NCI-H2227 treated with DMSO at 0.1 percent for 48 hours (cell line): ENCODE measurements at places on chromosomes 7 and 10.

DNA sequence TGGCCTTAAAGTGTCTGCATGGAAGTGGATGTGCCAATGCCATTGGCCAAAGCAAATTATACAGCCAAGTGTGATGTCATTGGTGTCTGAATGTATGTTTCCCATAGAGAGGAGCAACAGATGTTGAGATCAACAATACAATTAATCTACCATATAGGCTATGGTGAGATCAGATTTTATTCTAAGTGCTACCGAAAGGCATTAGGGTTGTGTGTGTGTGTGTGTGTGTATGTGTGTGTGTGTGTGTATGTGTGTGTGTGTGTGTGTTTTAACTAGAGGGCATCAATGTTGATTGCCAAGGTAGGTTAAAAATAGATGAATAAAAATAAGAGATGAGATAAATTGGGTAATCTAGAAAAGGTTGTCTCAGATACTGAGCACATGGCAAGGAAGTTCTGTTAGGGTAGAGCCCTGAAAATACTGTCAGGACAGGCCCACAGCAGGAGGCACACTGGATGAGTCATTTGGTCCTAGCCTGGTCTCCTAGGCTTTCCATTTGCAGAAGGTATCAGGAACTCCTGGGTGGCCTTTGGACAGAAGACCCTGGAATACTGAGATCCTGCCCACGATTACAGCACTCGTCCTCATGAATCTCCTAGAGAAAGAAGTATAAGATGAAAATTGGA lies 446.0 kb upstream of the PODXL start:
- no peak for DNase-seq

DNA sequence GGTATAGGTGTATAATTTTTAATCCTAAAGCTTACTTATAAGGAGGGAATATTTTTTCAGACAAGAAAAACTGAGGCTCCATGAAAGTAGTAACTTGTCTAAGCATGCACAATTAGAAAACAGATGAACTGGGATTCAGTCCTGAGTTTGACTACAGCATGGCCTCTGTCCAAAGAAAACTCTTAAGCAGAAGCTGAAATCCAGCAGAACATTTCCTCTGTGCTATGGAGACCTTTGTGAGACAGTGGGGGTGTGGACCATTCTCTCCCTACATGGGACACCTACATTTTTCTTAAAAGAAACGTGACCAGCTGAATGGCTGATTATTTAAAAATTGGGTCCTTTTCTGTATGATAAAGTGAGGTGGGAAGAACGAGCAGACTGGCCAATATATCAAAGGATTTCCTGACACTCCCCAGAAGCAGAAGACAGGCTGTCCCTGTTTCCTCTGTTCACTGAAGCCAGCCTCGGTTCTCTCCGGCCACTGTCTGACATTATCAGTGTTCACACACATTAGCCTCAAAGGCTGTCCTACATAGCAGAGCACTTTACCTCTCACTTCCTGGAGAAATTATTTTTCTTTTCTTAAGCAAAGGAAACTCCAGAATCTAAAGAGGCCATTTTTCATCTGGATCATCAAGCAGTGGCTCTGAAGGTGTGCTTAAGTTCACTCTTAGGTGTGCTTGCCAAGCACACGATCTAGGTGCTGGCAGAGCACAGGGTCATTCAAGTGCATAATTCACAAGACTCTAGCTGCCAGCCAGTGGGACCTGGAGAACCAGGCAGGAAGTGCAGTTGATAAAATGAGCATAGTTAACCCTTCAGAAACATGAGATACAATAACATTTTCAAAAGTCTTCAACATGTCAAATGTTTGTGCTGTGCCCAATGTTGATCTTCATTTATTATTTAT lies 40.4 kb upstream of the KIAA1217 start:
- no peak for DNase-seq

DNA sequence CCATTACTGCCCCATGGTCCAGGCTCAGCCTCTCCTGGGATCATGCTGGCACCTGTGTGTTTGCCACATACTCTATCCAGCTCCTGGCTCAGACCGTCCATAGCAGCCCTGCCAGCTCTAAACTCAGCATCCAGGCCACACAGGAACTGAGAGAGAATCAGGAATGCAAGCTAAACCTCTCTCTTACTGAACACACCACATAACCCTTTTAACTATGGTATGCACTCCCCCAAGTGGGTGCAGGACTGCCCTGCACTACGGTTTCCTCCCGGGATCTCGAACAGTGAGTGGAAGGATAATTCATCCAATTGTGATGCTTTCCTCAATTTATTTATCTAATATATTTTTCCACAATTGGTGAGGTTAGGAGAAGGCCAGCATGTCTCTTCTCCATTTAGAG lies 17.1 kb upstream of the ZNF800 start:
- DNase-seq = no peak

DNA sequence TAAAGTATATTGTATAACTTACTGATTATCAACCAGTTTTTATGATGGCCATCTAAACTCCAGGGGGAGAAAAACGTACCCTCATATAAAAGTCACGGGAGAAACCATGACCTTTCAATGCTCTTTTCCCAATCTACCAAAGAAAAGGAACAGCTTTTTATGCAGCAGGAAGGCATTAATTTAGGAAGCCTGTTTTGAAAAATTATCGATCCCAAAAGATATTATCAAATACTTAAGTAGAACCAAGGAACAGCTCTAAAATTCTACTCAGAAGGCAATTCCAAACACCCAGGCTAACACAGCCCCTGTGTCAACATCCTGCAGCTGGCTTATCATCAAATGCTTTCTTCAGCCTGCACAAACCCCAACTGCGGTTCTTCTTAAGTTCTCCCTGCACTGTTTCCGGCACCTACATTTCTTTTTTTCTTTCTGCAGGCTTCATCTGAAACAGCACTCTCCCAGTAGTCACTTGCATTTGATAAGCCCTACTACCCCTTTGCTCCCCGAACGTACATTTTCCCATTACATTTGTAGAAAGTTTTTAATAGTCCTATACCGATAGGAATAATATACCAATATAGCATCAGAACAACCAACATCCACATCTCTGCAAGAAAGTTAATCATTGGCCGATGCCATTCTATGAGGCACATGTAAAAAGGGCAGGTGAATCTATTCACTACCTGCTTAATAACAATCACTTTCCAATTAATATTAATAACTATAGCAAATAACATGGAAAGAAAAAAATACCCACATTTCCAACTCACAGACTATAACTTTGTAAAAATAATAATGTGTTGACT lies 47.9 kb downstream of the PIP4K2A start:
- no peak for DNase-seq

DNA sequence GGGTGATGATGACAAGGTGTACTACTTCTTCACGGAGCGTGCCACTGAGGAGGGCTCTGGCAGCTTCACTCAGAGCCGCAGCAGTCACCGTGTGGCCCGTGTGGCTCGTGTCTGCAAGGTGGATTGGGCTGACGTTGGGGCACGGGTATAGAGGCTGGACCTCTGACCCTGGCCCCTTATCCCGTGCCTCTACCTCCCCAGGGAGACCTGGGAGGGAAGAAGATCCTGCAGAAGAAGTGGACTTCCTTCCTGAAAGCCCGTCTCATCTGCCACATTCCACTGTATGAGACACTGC lies 8.4 kb downstream of the MRPL43 start:
- no peak for DNase-seq

GRCh38 chr10:62243647-62243997 lies 25.0 kb downstream of the RTKN2 start:
- no peak for DNase-seq

GRCh38 chr10:114271075-114271778 lies 32.2 kb downstream of the VWA2 start:
- DNase-seq = no peak

- no peak for DNase-seq
Measured at GRCh38 chr10:126696684-126697083, 26.2 kb upstream of the C10orf90 start.

GRCh38 chr10:120833222-120833928 lies 17.8 kb upstream of the WDR11 start:
- DNase-seq = peak; percentile 21

DNA sequence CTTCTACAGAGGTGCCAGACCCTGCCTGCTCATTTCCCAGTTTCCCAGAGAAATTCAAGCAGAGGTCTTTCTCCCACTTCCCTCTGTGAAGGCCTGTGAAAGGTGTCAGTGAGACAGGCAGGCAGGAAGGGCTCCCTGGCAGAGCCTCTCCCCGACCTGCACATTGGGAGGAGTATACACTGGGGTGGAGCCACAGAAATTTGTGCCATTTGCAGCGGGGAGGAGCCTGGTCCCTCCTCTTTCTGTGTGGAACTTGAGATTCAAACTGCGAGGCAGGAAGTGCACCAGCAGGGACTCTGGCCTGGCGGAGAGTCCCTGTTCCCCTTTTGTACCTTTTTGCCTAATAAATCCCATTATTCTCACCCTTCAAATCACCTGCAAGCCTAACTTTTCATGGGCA lies 54.6 kb upstream of the OPN4 start:
- DNase-seq = no peak

- DNase-seq = no peak
Measured at GRCh38 chr7:64667311-64667710, 1.4 kb downstream of the ZNF107 start.

DNA sequence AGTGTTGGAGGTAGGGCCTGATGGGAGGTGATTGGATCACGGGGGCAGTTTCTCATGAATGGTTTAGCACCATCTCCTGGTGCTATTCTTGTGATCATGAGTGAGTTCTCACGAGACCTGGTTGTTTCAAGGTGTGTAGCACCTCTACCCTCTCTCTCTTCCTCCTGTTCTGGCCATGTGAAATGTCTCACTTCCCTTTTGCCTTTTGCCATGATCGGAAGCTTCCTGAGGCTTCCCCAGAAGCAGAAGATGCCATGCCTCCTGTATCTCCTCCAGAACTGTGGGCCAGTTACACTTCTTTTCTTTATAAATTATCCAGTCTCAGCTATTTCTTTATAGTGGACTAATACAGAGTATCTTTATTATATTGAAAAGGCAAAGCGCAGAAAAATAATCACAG lies 90.1 kb downstream of the FAM171A1 start:
- DNase-seq = no peak

DNA sequence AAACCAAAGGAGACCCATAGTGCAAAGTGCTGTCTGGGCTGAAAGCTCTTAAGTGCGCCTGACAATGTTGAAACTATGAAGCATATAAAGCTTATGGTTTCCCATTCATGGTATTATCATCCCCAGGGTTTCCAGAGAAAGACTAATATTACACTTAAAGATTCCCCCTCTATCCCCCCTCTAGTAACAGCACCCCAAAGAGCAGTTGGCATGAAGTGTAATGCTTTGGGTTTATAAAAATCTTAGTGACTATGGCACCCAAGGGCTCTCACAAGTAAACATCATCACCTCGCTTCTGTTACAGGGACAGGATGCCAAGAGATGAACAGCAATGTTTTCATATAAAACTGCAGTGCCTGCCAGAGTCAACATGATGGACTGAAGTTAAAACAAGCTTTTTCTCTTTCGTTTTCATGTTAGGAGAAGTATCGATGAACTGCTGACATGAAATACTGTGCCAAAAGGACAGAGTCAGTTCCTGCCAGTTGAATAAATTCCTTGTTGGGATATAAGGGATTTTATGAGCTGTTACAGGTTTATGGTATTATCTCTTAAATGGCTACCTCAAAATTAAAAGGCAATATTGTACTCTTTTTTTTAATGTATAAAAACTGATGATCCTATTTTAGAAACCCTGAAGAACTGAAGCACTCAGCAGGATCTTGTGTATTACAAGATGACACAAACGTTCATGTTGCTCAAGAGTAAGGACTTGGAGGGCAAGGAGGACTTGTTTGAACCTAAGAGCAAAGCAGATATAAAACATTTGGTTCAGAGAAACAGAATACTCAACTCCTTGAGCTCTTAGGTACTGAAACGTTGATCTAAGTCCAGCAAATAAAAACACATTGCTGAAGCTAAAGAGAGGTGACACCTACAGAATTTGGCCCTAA lies 203.7 kb upstream of the IMMP2L start:
- DNase-seq = no peak

GRCh38 chr10:71444284-71445054 lies 47.7 kb downstream of the CDH23 start:
- no peak for DNase-seq

GRCh38 chr10:97975598-97975997 lies 54.8 kb downstream of the CRTAC1 start:
- no peak for DNase-seq

- DNase-seq = no peak
Measured at GRCh38 chr7:125878235-125878956, 948.8 kb upstream of the POT1 start.

DNA sequence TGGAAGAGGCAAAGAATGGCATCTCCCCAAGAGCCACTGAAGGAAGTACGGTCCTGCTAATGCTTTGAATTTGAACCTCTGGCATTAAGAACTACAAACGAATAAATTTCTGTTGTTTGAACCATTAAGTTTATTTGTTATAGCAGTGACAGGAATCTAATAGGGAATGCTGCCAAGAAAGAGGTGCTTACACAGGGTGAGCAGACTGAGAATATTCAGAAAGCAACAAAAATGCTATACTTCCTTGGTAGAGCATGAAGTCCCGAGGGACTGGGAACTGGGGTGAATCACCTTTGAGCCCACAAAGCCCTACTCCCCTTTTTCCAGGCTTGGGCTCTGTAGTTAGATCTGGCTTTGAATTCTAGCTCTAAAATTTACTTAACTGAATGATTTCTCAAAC lies 45.0 kb downstream of the PANK1 start:
- DNase-seq = no peak

- DNase-seq = no peak
Measured at GRCh38 chr10:101065481-101066145, 3.8 kb downstream of the KAZALD1 start.

DNA sequence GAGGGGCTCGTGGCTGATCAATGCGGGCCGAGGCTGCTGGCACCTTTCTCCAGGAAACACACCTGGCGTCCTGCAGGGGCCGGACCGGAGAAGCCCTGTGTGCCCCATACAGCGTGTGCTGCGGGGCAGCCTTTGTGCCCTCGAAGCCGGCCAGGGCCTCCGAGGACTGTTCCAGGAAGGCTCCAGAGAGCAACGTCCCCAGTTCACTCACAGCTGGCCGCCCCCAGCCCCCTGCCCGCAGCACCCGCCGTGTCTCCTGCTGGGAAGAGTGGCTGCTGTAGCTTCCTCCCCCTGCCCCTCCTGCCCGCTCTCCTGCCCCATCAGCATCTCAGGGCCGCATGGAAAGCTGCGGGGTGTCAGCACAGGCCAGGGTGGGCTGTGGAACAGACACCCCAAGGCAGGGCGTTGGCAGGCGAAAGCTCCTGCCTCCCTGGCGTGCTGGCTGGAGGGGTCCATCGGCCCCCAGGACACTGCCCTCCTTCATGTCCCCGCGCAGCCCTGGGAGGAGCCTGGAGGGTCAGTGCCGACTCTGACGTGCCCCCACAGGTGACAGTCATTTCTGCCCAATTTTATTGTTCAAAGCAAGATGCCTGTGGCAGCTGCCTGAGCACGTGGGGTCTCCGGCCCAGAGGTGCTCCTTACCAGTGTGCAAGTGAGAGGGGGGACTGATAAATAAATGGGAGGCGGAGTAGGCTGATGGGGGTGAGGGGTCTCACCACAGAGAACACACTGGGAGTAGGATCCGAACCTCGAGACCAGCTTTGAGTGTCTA lies 95.8 kb upstream of the DIP2C start:
- no peak for DNase-seq

DNA sequence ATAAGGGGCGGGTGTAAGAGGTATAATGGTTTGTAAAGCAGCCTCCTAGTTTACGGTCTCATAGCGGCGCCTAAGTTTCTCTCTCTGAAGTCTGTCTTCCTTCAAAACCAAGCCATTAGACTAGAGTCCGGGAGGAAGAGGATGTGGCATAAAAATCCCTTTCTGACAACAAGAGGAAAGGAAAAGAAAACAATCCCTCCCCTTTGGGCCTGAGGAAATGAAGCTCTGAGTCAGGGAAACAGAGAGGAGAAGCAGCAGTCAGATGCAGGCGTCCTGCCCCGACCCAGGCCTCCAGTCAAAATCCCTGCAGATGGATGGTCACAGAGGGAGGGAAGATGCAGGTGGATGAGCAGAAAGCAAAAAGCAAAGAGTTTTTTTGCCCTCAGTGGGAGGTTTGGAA lies 23.7 kb downstream of the PARP12 start:
- no peak for DNase-seq
